ENCODE measurements at places on chromosomes 6 and 20.

DNA sequence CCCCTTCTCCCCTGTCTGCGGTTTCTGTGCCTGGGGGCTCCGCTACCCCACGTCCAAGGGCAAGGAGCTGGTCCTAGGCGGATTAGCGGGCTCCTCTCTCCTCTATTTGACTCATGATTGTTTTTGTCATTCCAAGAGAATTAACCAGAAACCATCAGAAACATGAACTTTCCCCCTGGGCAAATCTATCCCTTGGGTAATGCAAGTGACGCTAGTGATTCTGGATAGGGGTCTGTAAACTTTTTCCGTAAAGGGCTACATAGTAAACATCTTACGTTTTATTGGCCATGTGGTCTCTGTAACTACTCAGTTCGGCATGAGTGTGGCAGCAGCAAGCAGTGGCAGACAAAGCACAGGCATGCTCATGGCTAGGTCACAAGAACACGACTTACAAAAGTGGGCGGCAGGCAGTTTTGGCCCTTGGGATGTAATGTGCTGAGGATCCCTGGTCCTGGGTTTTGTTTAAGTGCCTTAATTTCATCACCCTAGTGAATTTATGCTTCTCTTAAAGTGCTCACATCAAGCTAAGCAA is 654 bp downstream of the CST11 start:
- no peak for DNase-seq

- DNase-seq = peak; percentile 61
Measured at GRCh38 chr20:24160563-24161281, 172.1 kb upstream of the GGTLC1 start.

DNA sequence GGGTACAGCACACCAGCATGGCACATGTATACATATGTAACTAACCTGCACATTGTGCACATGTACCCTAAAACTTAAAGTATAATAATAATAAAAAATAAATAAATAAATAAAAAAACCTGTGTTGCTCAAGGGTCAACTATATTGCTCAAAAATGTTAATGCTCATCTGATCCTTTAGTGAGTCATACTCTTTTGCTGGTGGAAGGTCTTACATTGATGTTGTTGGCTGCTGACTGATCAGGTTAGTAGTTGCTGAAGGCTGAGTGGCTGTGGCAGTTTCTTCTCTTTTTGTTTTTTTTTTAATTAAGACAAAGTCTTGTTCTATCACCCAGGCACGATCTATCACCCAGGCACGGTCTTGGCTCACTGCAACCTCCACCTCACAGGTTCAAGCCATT is 29.6 kb upstream of the SMIM26 start:
- no peak for DNase-seq

GRCh38 chr20:14543040-14543439 is 205.6 kb upstream of the FLRT3 start:
- no peak for DNase-seq

DNA sequence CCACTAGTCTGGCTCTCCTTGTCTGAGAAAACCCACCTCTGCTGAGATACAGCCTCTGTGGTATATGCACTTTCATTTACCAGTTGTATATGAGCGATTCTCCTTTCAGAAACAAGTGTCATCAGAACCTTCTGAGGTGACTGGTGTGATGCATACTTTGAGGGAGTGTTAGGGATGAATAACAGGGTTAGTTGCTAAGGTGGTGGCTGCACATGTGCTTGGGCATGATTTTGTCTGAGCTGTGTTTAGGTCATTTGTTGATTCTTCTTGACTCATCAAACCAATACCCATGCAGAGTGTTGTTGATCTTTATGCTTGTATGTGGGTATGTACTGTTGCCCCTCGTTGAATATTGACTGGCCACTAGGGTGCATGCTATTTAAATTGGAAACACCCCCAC is 25.7 kb downstream of the DTD1 start:
- no peak for DNase-seq

- DNase-seq = no peak
Measured at GRCh38 chr20:2602046-2602735, 50.2 kb upstream of the NOP56 start.

GRCh38 chr6:100105919-100106529 is 112.0 kb upstream of the MCHR2 start:
- DNase-seq = no peak

GRCh38 chr20:22490287-22491193 is 93.8 kb downstream of the FOXA2 start:
- DNase-seq = no peak

DNA sequence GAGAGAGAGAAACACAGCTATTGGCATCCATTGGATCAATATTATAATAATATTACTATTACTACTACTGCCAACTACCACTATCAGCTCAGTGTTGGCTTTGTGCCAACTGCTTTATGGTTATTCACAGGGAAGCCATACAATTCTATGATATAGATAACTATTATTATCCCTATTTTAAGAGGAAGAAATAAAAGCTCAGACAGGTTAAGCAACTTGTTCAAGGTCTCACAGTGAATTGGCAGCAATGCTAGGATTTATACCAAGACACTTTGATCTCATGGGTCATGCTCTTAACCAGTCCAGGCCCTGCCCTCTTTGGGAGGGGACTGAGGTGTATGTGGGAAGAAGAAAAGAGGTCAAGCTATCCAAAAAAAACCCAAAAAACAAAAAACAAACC is 82.0 kb upstream of the TRAF3IP2 start:
- no peak for DNase-seq

DNA sequence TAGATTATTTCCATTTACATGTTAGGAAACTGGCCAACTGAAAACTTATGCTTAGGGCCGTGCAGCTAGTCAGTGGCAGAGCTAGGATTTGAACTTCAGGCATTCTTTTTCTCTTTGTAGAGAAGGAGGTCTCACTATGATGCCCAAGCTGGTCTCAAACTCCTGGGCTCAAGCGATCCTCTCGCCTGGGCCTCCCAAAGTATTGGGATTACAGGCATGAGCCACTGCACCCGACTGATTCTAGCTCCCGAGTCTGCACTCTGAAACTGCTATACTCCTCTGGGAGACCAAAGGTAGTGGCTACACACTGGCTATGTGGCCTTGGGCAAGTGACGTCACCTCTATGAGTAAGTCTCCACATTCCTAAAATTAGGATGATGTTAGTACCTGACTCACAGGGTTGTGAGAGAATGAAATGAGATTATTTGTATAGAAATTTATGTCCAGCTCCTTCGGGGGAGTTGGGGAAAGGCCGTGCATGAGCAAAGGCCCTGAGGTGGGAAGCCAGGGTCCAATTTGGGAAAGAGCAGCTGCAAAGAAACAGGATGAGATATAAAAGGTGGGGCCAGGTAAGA is 6.4 kb downstream of the PLTP start:
- DNase-seq = no peak

- DNase-seq = no peak
Measured at GRCh38 chr6:158445426-158446085, 114.3 kb upstream of the TMEM181 start.

DNA sequence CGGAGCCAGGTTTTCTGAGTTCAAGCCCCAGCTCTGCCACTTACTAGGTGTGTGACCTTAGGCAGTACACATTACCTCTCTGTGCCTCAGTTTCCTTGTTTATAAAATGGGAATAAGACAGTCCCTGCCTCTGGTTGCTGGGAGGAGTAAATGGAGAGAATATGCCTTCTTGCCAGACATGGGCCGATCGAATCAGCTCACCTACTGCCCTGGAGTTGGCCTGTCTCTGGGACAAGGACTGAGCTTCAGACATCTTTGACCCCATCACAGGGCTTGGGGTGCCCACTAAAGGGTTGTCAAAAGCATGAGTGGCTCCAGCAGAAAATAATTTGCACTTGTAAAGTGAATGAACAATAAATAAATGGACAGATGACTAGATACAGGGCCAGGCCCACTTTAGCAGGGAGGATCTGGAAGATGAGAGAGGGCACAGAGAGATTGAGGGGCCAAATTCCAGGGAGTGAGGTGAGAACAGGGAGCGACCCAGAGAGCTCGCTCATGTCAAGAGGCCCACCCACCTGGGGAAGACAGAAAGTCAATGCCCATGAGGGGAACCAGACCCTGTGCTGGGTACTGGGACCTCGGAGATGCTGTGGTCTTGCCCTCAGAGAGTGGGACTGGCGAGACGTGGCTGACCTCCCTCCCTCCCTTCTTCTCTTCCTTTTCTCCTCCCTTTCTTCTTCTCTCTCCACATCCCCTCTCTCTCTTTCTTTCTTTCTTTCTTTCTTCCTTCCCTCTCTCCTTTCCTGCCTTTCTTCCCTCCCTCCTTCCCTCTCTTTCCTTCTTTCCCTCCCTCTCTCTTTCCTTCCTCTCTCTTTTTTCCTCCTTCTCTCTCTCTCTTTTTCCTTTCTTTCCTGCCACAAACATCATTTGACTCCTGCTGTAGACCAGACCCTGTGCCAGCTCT is 3.9 kb upstream of the BPIFA2 start:
- DNase-seq = no peak

GRCh38 chr6:23790756-23791155 is 335.3 kb upstream of the NRSN1 start:
- no peak for DNase-seq

DNA sequence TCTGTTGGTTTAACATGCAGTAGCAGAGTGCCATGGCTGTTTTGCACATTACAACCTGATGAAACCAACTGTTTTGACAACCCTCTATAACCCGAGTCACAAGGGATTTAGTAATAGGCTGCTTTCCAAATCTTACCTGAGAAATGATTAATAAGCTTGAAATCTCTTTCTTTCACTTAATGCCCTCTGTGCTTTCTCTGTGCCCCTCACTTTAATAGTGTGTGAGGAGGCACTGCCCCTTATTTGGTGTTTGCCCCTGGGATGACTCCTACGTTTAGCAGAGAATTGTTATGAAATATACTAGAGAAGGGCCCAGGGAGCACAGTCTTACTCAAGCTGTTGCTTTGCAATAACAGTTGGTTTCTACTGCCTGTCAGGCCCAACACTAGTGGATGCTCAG is 31.0 kb upstream of the PTCHD4 start:
- DNase-seq = no peak

- no peak for DNase-seq
Measured at GRCh38 chr6:27297857-27298730, 14.0 kb downstream of the POM121L2 start.

- DNase-seq = no peak
Measured at GRCh38 chr6:40754461-40755045, 167.4 kb upstream of the LRFN2 start.

- peak; percentile 78 for DNase-seq
Measured at GRCh38 chr20:11207749-11208502, 534.1 kb upstream of the JAG1 start.

- DNase-seq = no peak
Measured at GRCh38 chr20:59385480-59385879, 85.1 kb downstream of the EDN3 start.

DNA sequence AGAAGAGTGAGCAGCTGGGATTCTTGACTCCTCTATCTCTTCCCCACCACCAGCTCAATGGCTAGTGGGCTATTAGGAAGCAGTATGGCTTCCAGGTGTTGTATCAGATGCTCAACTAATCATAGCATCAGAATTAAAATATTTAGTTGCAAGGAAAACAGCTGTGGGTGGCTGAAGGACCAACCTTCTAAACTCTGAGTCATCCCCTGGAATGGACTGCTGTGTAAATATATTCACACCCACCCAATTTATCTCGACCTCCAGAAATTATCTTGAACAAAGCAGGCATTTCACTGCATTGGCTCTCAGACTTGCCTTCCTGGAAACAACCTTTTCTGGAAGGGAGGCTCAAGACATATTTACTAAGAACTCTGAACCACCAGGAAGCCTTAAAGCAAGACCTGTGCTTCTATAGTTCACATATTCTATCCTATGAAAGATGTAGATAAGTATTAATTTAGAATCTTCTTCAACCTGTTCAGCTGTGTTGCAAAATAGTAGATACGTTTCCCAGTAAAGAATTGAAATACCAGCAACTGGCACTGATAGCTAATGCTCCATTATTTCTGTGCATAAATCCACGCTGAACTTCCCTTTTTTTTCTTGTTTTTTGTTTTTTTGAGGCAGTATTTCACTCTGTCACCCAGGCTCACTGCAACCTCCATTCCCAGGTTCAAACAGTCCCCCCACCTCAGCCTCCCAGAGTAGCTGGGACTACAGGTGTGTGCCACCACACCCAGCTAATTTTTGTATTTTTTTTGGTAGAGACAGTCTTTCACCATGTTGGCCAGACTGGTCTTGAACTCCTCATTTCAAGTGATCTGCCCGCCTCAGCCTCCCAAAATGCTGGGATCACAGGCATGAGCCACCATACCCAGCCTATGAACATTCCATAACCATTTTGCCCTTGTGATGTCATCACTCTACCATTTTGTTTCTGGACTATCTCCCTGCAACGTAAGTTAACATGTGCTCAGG is 56.9 kb upstream of the CD2AP start:
- DNase-seq = peak; percentile 3

GRCh38 chr20:4545526-4545925 is 176.2 kb upstream of the PRND start:
- DNase-seq = no peak

- no peak for DNase-seq
Measured at GRCh38 chr20:39855799-39856198, 833.2 kb downstream of the MAFB start.

DNA sequence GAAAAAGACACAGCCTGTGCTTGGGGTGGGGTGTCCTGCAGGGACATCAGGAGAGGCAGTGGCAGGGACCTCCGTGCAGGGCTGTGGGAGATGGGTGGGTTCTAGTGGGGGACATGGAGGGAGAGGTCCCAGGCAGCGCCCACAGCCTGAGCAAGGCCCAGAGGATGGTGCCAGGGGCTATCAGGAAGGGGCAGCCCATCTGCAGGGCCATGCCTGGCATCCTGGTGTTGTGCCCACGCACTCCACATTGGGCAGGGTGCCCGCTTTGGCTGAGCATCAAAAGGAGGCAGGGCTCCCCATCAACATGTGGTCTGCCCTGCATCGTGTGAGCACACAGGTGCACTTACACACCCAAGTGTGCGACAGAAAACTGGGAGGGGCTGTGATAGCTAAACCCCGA is 184.3 kb upstream of the SNX9 start:
- no peak for DNase-seq

GRCh38 chr6:113824411-113824810 is 32.7 kb upstream of the MARCKS start:
- DNase-seq = no peak

- no peak for DNase-seq
Measured at GRCh38 chr6:1324936-1325335, 13.0 kb downstream of the FOXQ1 start.

DNA sequence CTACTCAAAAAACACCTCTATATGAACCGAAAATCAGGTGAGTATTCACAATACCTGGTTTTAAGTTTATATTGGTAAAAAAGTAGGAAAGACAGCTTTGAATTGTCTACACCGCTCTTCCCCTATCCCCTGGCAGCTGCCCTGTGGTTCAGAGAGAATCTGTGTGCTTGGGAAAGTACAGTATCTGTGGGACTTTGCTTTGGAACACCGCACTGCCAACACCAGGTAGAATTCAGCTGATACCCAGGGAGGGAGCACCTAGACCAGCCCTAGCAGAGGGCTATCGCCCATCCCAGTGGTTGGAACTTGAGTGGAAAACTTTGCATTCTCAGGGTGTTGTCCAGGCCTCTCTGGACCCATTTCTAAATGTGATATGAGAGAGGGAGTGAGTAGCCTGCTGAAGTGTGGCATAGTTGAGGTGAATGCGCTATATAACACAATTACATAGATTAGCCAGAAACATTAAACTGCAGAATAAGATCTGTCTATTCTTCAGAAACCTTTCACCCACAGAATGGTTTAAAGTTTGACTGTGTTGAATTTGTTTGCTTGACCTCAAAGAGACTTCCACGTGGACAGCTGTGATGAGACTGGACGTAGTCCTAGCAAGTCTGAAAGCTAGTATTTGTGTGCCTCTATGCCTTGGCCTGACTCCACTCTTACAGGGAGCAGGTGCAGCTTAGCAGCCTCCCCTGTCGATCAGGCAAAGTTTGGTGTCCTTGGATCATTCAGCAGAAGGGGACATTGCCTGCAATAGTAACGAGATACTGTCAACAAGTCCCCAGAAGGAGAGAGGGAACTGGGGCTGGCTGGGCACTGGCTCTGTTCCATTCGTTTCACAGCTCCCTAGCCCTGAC is 11.5 kb upstream of the MPC1 start:
- no peak for DNase-seq
